ENCODE measurements at places on chromosomes 4 and X.
A peak's percentile ranks its signal among the peaks of the same experiment; 100 is the strongest.

DNA sequence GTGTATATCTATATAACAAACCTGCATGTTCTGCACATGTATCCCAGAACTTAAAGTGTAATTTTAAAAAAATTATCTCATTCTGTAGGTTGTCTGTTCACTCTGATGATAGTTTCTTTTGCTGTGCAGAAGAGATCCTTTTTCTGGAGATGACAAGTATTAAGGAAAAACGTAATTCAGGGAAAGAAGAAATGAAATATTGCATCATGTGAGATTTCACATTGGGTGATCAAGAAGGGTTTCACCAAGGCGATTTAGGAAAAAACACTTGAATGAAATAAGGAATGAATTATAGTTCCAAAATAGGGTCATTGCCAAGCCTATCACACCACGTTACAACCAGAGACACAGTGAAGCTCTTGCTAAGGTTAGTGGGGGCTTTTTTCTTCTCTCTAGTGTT, 227.9 kb downstream of the HNRNPD start:
- DNase-seq: no peak

DNA sequence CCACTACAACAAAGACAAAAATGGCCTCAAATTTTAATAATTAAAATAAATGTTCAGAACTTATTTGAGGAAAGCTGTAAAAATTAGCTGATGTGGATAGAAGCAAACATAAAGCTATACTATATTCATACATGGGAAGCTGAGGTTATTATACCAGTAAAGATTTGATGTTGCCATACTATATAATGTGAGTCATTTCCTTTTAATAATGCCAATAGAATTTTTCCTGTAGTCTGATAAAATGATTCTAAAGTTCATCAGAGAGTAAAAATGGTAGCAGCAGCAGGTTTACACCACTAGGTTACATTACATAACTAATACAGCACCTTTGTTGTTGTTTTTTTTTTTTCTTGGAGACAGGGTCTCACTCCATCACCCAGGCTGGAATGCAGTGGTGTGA, 45.5 kb upstream of the CYP2U1 start:
- DNase-seq: no peak

DNA sequence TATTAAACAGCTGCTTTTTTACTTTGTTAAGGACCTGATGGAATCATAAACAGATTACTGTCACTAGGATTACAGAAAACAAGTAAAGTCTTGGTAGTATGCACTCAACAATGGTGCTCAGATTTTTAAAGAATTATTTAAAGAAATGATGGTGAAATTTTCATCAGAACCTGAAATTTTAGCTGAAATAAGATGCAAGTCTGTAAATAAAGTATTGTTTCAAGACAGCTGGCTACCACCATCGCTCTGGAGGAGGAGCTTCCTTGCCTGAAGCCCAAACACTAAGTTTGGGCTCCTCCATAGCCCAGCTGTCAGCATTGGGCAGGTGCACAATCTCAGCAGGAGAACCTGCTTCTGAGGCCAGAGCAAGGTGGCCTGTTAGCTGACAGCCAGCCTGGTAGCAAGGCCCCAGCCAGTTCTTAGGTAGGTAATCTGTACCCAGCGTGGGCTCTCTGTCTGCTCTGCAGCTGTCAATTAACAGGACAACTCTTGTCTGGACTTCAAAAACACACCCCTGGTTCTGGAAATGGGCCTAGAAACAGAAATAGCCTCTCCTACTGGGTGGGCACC, 4.6 kb downstream of the GAB1 start:
- no peak for DNase-seq

- DNase-seq: no peak
Measured at GRCh38 chrX:19195243-19195610, 73.0 kb upstream of the ADGRG2 start.

DNA sequence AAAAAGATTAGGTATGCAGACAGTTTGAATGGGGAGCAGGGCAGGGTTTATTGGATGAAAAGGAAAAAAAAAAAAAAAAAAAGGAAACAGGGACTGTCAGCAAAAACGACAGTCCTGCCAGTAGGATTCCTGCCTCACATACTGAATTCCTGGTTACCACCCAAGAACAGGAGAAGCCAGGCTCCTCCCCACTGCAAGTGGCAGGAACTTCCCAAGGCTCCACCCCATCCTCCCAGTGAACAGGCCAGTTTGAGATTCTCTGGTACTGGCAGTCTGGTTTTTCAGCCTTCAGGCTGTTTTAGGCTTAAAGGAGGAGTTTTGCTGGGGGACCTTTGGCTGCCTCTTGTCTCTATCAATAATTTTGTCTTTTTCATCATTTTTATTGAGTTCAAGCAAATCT, 360.0 kb upstream of the CXorf51A start:
- no peak for DNase-seq

DNA sequence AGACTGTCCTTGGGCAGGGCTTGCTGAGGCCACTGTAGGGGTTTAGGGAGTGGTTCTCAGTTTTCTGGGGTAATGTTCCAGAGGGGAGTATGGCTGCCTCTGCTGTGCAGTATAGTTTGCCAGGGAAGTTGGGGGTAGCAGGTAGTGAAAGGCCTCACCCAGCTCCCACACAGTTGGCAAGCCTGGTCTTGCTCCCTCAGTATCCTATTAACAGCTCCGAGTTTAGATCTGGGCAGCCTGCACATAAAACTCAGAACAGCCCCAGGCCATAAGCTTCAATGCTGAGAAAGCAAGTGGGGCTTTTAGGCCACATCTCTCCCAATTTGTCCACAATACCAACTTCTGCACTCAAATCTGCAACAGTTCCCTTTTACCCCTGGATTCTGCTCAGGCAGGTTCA, 205.2 kb downstream of the GALNTL6 start:
- DNase-seq: no peak

DNA sequence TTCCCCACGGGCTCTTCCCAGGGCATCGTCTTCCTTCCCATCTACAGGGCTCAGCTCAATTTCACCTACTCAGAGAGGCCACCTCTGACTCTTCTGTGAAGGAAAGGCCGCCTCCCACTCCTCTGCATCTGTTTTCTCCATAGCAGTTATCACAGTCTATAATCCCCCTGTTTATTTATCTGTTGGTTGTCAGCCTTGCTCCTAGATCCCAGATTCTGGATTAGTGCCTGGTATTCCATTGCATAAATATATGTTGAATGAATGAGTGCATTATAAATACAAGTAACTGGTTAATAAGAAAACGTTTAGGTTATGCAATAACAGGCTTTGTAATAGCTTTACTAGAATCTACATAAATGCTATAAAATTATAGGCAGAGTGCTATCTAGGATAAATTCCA, 52.9 kb downstream of the NSG1 start:
- no peak for DNase-seq

- no peak for DNase-seq
Measured at GRCh38 chr4:70583952-70584834, 7.9 kb upstream of the AMBN start.

- no peak for DNase-seq
Measured at GRCh38 chr4:39046249-39046648, 14.0 kb upstream of the TMEM156 start.

DNA sequence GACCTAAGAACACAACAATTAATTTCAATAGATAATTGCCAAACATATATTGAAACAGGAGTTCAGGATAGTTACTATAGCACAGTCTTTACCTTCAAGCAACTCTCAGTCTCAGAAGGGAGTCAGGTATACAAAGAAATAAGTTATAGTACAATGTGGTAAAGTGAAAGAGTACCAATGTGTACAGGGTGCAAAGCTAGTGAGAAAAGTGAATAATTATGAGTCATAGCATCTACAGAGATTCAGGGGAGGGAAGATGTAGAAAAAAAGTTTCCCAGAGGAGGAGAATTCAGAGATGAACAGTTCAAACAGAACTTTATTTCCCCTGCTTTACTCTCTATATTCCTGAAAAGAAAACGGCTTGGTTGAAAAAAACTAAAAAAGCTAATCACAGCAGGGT, 22.7 kb upstream of the DKK2 start:
- no peak for DNase-seq

GRCh38 chrX:49710744-49711319, 15.0 kb upstream of the PAGE1 start:
- no peak for DNase-seq

DNA sequence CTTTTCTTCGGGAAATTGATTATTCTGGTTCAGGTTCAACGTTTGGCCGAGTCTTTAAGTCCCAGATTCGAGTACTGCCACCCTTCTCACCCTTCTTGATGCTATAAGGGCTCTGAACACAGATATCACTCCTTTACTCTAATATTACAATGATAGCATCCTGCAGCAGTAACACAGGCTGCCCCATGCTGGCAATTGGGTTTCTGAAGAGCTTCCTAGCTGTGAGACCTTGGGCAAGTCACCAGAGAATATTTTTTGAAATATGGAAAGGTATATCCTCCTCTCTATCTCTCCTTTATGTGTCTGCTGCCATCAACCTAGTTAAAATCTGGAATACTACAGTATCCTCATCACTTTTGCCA, 297 bp upstream of the MTMR8 start:
- DNase-seq: no peak

GRCh38 chrX:150361070-150361776, 1.9 kb upstream of the MAMLD1 start:
- DNase-seq: no peak

GRCh38 chr4:54677416-54677815, 19.7 kb downstream of the KIT start:
- no peak for DNase-seq

GRCh38 chr4:183013730-183014002, 85.4 kb upstream of the WWC2 start:
- DNase-seq: no peak

GRCh38 chr4:121786221-121786620, 14.9 kb upstream of the EXOSC9 start:
- no peak for DNase-seq

DNA sequence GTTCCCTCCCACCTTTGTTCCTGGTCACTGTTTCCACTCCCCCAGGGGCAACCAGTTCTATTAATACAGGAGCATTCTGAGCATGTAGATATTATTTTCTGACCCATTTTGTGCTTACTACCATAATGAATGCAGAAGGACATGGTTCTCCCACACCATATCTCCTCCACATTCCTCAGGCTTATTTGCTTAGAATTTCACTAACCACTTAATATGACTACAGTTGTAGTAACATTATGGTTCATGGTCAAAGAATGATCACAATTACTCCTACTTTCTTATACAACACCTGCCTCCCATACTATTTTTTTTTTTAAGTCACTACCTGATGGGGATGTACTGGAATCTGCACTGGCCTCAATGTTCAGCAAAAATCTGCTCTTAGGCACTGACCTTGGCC, 7.5 kb upstream of the FAM184B start:
- DNase-seq: no peak

- no peak for DNase-seq
Measured at GRCh38 chr4:1047106-1047975, 35.9 kb downstream of the FGFRL1 start.

DNA sequence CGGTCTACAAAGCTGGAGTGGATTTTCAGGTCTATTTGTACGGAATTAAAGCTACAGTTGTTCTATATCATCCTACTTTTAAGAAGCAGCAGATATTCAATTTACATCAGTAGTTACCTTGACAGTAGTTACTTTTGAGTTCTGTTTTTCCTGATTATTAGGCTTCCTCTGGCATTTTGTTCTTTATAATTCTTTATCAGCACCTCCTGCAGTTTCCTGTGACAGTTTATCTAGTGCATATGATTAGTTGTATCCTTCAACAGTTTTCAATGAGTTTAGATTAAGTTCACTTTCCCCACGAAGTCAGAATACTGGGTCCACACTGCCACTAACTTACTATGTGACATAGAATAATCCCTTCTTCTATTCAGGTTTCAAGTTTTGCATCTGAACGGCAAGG, 71.7 kb downstream of the IDS start:
- no peak for DNase-seq

GRCh38 chr4:83112231-83112630, 2.3 kb downstream of the PLAC8 start:
- DNase-seq: no peak

- DNase-seq: no peak
Measured at GRCh38 chr4:147901388-147901787, 169.5 kb downstream of the ARHGAP10 start.

DNA sequence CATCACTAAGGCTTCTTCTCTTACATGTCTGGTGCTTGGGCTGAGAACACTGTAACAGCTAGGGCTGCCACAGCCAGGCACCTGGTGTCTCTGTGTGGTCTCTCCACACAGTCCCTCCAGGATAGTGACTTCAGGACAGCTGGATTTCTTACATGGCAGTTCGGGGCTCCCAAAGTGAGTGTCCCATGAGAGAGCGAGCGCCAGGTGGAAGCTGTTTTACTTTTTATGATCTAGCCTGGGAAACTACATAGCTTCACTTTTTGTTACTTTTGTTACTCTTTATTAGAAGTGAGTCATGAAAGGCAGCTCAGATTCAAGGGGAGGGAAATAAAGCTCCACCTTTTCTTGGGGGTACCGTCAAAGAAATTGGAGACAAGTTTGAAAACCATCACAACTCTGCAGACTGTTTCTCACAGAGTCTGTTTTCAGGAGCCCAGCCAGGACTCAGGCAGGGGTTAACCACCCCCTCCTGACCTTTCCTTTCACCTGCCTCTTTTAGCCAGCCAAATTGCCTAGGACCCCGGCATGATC, 373.0 kb downstream of the MID1IP1 start:
- no peak for DNase-seq

DNA sequence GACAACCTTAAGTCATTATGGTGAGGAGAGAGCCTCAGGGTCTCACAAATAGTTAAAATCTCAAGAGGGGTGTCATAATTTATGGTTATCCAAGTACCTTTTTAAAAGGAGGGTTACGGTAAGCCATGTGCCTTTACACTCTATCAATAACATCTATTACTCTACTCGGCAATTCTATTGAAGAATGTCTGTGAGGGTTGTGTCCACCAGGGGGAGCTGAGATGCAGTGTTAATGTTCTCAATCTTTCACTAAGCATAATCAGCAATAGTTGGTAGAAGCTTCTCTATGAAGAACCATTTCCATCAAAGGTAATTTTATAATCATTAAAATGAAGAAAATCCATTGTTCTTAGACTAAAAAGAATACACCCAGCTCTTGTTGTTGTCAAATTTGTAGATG, 457.4 kb downstream of the CENPC start:
- DNase-seq: peak; percentile 37

GRCh38 chrX:64202808-64203325, 2.6 kb downstream of the AMER1 start:
- DNase-seq: no peak

DNA sequence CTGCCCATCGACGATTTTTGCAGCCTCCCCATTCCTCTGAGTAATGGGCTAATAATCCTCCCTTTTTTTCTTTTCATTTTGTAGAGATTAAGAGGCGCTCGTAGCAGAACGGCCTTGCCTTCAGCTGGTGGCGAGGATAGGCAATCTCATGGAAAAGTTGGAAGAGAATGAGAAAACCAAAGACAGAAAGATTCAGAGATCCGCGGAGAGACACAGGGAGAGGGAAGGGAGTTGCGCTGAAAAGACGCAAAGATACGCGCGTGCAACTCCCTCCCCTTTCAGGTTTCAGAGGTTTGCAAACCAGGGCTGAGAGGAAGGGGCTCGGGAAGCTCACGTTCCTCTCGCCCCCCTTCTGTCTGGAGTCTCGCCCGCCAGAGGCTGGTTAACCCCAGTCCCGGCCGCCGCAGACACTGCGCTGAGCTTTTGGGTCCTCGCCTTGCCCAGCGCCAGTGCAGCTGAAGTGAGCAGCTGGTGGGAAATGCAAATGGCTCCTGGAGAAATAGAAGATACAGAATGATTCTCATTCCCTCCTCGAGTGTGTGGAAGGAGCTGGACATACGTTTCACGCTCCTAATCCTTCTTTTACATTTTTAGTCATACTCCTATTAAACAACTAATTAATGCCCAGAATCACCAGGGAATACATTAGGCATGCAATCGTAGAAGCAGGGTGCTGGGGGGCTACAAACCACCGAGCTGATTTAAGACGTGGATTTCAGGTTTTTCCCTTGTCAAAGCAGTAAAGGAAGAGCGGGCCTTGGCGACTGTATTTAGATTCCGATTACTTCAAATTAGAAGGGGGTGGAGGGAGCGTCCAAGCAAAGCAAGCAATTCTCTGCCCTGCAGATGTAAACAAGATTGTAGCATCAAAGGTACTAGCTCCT, 16.6 kb upstream of the PITX2 start:
- DNase-seq: no peak
